ENCODE measurements at places on chromosomes 11 and 22.
A peak's percentile ranks its signal among the peaks of the same experiment; 100 is the strongest.

DNA sequence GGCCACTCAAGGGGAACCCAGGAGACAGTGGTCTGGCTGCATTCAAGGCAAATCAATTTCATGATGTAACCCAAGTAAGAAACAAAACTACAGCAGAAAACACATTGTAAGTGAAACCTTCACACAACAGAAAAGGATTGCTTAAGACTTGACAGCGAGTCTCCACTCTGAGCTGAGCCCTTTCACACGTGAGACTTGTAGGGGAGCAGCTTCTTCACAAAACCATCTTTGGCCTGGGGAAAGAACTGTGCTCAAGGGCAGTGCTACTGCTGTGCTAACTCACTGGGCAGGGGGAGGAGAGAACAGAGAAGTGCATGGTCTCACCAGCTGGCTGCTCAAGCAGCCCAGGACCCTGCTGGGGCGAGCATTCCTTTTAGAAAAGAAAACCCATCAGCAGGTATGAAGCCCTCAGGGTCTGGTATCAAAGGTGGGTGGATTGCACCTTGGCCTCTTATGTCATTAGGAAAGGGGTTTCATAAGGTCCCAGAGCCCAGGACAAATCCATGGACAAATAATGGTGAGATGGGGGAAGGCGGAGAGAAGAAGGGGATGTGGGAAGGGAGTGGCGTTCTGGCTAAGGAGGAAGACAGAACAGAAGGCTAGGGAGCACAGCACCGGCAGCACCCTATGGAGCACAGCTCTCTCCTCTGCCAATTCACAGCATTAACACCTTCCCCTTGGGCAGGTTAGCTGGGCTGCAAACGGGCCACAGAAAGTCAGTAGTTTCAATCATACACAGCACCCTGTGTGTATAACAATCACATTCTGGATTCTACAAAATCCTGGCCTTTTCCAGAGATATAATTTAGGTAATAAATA lies 20.6 kb upstream of the RAPSN start:
- no peak for DNase-seq

DNA sequence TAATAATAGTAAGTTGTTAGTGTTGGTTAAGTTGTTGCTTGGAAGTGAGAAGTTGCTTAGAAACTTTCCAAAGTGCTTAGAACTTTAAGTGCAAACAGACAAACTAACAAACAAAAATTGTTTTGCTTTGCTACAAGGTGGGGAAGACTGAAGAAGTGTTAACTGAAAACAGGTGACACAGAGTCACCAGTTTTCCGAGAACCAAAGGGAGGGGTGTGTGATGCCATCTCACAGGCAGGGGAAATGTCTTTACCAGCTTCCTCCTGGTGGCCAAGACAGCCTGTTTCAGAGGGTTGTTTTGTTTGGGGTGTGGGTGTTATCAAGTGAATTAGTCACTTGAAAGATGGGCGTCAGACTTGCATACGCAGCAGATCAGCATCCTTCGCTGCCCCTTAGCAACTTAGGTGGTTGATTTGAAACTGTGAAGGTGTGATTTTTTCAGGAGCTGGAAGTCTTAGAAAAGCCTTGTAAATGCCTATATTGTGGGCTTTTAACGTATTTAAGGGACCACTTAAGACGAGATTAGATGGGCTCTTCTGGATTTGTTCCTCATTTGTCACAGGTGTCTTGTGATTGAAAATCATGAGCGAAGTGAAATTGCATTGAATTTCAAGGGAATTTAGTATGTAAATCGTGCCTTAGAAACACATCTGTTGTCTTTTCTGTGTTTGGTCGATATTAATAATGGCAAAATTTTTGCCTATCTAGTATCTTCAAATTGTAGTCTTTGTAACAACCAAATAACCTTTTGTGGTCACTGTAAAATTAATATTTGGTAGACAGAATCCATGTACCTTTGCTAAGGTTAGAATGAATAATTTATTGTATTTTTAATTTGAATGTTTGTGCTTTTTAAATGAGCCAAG lies 2.7 kb downstream of the NEAT1 start:
- DNase-seq: peak; percentile 75

- DNase-seq: no peak
Measured at GRCh38 chr11:45881708-45882368, 3.6 kb upstream of the MAPK8IP1 start.

DNA sequence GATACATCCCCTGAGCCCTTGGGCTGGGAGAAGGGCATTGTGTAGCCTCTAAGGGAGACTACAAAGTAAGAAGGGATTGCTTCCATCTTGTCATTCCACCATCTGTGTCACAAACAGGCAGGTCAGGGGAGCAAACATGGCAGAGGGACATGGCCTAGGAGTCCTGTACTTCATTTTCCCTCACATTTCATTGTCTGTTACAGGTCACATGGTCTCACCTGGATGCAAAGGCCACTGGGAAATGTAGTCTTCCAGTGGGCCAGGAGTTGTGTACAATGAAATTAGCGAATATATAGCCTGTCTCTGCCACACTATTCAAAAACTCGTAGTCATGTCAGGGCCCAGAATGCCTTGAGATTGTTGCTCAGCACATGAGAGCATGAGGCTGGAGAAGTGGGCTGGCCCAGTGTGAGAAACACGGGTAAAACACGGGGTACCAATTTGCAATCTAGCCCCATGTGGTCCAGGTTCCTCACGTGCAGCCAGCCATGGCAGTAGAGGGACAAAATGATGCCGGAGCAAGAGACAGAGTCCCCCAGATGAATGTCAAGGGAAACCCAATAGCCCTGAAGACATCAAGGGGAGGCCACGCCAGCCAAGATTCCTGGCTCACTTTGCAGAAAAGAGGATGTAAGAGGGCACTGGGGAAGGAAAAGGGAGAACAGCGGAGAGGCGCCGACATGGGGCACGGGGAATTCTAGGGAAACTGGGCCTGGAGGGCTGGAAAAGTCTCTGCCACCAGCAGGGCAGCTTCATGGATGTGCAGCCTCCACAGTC lies 47.7 kb upstream of the EMID1 start:
- no peak for DNase-seq

DNA sequence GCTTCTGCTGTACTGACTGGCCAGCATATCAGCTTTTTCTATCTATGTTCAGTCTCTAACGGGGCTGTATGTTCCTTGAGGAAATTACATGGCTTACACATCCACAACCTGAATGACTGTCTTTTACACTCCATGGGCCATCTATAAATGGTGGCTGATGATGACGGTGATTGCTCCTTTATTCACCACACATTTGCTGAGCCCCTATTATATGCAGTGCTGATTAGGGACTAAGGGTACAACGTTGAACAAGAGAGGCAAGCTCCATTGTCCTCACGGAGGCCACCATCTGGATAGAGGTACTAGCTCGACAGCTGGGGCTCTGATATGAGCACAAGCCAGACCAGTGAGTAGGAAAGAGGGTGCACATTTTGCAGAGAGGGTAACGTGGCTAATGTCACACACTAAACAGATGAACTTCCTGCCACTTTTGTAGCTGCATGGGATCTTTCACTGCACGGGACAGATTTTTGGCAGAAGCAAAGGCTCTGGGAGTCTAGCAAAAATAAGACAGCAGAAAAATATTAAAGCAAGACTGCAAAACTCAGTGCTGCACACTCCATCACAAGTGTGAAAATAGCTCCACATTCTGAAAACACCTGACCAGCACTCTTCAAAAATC lies 30.6 kb downstream of the DRD2 start:
- no peak for DNase-seq

DNA sequence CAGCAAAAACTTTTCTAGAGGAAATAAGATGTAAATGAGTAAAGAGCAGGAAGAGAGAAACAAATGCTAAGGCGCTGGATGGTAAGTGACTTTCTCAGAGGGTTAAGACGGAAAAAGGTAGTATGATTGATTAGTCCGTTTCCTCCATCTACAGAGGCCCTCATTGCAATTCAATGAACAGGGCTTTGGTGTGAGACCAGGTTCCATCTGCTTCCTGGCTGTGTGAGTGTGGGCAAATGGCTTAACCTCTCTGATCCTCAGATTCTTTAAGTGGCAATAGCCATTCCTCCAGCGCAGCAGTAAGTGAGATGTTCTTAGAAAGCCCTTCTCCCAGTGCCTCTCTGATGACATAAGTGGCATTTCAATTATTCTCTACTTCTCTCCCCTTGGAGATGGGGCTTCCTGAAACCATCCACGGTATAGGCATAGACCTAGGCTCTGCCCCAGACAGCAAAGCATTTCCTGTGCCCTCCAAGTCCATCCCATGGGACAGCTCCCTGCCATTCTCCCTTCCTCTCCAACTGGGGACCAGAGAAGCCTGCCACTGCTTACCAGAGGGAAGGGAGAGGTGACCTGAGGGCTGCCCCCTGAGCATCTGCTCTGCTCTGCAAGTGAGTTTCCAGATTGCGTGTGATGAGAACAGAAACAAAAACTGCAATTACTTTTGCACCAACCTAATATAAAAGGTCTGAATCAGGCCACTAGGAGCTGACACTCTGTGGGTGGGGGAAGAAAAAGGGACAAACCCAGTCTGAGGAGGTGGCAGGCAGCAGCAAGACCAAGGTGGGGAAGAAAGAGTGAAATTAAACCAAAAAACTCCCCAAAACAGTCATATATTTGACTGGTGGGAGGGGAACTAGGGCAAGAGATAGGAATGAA lies 12.7 kb upstream of the CD44 start:
- DNase-seq: no peak

GRCh38 chr11:63858628-63859550 lies 20.0 kb downstream of the MARK2 start:
- no peak for DNase-seq

DNA sequence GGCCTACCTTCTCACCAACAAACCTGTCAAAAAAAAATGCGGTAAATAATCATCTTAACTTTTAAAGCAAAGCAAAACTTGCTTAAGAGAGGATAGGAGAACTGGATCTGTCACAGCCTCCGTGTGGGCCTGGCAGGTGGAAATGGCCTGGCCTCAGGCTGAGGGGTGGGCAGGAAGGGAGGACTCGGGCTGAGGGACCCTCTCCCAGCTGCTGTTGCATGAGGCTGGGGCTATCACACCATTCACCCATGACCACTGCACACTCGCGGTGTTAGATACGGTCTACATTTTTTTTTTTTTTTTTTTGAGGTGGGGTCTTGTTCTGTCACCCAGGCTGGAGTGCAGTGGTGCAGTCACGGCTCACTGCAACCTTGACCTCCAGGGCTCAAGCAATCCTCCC lies 24.5 kb downstream of the ARHGAP1 start:
- no peak for DNase-seq

GRCh38 chr11:9952511-9953196 lies 288.8 kb downstream of the SWAP70 start:
- DNase-seq: no peak

DNA sequence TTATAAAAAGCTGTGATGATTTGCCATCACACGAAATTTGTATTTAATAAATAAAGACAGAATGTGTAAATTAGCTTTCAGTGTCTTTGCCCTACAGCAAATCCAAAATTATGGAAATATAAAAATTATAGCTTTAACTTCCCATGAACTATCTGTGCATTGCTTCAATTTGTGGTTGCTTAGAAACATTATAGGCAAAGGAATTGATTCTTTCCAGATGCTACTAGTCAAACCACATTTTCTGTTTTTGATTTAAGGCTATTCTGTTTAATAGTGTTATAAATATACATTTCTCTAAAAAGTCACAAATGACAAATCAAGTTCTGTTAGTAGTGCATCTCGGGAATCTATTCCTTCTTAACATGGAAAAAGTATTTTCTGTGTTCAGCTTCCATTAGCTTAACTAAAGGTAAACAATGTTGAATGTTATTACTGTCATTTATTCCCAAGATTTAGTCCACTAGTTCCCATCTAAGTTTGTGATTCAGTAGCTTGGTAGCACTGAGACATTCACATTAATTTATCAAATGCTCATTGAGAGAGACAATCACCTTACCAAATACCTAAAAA lies 1086.3 kb upstream of the CCDC90B start:
- no peak for DNase-seq

GRCh38 chr11:37322333-37323194 lies 724.5 kb upstream of the RAG2 start:
- DNase-seq: no peak

- DNase-seq: no peak
Measured at GRCh38 chr11:88318017-88318416, 19.5 kb downstream of the CTSC start.

DNA sequence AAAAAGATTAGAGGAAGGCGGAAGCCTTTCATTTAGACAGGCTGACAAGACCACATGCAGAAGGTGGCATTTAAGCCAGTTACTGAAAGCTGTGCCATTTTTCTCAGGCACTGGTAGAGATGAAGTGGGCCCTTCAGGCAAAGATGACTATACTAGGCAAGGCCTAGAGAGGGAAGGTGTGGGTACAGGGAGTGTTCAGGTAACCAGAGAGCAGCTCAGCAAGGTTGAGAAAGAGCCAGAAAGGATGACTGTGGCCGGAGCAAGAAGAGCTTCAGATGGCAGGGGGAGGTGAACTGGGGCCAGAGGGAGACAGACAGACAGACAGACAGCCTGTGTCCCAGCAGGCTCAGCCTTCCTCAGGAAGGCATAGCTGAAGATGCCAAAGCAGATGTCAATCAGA lies 88.1 kb upstream of the NARS2 start:
- DNase-seq: no peak

GRCh38 chr11:99682171-99682570 lies 661.4 kb downstream of the CNTN5 start:
- DNase-seq: no peak

DNA sequence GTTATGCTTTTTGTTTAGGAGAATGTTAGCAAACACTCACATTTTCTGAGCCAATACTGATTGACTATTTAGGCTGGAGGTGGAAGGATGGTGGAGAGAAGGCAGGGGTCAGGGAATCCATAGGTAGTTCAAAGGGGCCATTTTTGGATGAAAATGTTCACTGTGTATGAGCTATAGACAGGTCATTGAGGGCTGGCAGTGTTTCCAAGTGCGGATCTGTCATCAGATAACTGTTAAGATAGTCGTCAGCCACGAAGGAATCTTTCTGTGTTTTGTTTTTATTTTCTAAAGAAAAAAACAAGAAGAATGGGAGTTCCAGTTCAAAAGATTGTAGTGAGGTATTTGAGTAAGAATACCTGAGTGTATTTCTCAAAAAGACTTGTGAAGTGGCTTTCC lies 3.1 kb downstream of the KCNJ5 start:
- no peak for DNase-seq

DNA sequence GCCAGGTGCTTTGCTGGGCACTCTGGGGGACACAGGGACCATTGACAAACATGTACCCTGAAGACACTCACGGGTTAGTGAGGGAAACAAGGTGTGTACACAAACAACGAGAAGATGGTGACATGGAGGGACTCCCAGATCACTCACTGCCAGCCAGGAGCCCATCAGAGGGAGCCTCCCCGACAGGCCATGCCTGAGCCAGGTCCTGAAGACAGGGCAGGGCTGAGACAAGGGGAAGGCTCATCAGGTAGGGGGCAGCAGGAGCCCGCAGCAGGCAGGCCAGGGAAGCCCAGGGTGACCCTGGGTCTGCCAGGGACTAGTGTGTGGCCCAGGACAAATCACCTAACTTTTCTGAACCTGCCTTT lies 127.9 kb downstream of the BUD13 start:
- DNase-seq: no peak

DNA sequence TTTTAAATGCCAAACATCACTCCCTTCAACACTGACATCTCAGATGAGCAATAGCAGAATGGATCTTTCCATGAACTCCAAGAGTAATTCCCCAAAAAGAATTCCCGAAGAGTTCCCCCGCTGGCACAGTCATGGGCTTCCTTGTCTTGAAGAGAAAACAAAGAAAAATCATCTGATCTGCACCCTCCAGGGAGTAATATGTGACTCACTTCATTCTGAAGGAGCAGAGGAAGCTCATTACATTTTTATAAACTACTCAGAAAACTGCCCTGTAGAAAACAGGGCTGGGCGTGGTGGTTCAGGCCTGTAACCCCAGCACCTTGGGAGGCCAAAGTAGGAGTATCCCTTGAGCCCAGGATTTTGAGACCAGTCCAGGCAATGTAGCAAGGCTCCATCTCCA lies 35.7 kb downstream of the CELSR1 start:
- DNase-seq: no peak

All from stimulated activated CD8-positive, alpha-beta memory T cell treated with anti-CD3 and anti-CD28 coated beads, Interleukin-4, amount 100 ng/mL, for 4 hours (primary cell).